Natural killer cell treated with Interleukin-12 subunit alpha and Interleukin-12 subunit beta and Interleukin-15 and Interleukin-18, amount 100 ng/mL, for 72 hours (primary cell): ENCODE measurements at places on chromosomes 1 and 21. TPM values are rescaled to one million over a fixed set of nuclear protein-coding genes. Genes with fewer than 3 reads are reported as not detected.
A peak's percentile ranks its signal among the peaks of the same experiment; 100 is the strongest.

DNA sequence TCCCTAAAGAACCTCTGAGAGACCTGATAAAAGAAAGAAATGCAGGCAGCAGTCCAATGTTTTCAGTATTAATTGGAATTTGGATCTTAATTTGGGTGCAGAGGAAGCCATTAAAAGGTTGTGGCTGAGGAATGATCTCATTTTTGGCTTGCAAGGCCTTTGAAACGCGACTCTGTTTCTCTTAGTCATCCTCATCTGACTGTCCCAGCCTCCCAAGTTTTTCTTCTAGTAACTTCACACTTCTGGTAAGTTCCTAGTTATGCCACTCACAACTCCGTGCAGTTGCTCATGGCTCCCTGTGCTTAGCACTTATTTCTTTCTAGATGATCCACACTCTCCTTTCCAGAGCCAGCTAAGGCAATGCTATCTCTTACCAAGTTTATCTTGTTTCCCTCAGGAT is 147.4 kb upstream of the USP24 start:
- DNase-seq: no peak

- no peak for DNase-seq
Measured at GRCh38 chr1:226886122-226886901, 15.9 kb downstream of the PSEN2 start.

GRCh38 chr1:111470596-111470995 is 3.2 kb upstream of the C1orf162 start:
- DNase-seq: no peak

DNA sequence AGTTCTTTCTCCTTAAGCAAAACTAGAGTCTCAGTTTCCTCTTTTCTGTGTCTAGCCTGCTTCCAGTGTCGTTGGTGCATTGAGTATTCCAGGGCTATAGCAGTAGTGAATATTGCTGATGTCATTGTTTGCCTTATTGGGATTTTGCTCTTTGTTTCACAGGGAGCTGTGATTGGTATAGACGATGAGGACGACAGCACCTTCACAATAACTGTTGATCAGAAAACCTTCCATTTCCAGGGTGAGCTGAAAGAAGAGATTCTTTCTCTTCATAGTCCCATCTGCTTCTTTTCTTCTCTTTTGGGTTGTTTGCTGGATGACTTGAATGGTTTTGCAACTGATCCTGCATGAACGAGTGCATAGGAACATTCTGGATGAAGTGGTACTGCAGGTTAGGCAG is 52.4 kb downstream of the OSBPL9 start:
- DNase-seq: no peak

The HSD3B2 gene
- not detected for total RNA-seq

GRCh38 chr1:206705191-206705590 is 20.5 kb downstream of the MAPKAPK2 start:
- peak; percentile 20 for DNase-seq

- no peak for DNase-seq
Measured at GRCh38 chr1:164937291-164937690, 378.3 kb downstream of the PBX1 start.

The C1orf52 gene
- 29.6 TPM for total RNA-seq

DNA sequence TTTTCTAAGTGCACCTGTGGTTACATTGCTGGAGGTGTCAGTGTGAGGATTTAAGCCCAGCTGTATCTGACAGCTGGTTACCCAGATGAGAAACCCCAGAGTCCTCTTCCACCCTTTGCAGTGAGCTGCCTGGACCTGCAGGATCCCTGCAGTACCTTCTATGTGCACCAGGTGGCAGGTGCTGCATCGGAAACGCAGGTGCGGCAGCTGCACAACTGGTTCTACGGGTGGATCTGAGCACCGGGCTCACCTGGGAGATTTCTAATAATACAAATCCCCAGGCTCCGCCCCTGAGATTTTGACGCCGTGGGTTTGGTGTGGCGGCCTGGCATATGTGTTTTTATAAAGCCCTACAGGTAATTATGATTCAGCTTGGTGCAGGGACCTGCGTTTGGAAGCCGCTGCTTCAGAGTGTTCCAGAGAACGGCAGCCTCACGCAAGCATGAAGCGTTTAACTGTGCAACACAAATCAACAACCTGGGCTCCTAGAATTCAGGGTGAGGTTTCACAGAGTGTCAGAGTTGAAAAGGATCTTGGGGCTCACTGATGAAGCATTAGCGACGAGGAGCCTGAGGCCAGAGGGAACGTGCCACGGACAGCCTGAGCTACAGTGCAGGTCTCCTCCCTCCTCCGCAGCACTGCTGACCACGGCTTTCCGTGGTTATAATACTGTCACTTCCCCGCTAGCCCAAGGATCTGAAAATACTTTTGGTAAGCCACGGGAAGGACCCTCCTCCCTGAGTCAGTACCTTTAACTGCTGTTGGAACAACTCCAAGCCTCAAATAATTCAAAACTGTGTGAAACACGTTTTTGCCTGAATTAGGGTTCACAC is 96.7 kb upstream of the TRABD2B start:
- no peak for DNase-seq
